ENCODE measurements at places on chromosomes 16 and 17.
A peak's percentile ranks its signal among the peaks of the same experiment; 100 is the strongest.

DNA sequence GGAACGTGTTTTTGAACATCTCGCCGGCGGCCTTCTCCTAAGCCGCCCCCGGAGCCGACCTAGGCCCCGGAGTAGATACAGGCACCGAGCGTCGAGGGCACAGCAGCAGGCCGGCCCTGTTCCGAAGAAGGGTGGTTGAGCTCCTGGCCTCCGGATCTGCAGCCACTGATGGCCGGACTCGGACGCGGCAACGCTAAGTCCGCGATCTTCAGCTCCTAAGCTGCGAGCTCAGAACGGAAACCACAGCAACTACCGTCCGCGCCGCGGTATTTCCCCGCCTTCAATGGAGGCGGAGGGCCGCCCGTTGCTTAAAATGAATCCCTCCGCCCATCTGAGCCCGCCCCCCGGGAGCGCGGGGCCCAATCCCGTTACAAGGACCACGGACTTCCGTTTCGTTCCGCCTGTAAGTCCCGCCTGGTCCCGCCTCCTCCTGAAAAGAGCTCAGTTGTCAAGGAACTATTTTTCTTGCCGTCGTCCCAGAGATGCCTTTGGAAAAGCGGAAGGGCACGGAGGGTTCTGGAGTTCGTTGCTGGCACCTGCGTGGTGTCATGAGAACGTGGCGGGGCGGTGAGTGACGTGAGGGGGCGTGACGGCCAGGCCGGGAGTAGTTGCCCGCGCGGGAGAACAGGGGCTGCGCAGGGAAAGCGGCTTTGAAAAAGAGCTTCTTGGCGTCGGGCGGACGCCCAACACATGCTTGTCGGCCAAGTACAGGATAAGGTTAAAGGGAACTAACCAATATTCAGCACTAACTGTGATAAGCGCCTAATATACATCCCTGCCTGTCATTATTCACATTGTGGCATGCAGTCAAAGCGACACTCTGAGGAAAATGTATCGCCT lies at the start of gene CFAP20:
CFAP20 (minus strand) TSS at position 285 of the 840 bp plus-strand sequence; CDS start at position 19, 266 bp downstream.
- peak; percentile 95 for DNase-seq

DNA sequence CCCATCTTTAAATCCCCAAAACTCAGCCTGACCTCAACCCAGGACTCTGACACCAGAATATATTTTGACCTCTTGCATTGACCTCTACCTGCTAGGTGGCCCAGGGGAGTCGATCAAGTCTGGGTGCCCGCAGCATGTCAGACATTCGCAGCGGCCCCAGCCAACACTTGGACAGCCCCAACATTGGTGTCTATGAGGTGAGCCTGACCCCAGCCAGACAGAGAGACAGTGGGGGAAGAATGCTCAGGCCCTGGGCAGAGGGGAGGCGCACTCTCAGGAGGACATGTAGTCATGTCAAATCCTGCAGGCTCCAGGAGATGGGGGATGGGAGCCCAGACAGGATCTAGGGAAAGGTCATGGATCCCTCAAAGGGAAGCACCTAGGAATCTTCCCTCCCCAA lies 5.4 kb downstream of the GUCY2D start:
- no peak for DNase-seq

GRCh38 chr16:17306745-17307144 lies 164.0 kb downstream of the XYLT1 start:
- no peak for DNase-seq

- DNase-seq, result no peak
Measured at GRCh38 chr17:34255841-34256240, 756 bp downstream of the CCL2 start.

DNA sequence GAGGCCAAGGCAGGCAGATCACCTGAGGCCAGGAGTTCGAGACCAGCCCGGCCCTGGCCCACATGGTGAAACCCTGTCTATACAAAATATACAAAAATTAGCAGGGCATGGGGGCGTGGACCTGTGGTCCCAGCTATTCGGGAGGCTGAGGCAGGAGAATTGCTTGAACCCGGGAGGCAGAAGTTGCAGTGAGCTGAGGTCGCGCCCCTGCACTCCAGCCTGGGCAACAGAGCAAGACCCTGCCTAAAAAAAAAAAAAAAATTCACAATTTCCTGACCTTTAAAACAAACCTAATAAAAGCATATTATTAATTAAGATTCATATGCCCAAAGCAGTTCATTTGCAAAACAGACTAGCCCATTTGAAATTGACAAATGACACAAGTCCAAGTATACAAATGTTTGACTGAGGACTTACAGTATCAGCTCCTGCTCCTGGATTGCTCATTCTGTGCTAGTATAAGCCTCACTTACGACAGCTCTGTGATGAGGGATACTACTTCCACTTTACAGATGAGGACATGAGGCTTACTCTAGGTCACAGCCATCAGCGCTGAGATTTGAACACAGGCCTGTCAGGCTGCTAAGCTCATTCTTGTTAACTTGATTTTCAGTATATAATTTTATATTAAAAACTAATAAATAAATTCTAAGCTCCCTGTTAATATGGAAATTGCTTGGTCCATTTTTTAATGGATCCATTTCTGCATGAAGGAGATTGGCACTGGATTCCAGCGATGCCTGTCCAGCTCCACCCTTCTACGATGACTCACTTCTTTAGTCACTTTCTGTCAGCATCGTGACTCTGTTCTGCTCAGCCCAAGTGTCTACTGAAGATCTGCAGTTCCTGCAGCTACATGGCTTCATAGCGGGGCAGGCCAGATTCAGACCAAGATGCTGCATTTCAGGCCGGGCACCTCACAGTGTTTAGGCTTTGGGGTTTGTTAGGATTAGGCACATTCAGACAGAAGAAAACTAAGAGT lies 88.2 kb downstream of the WDR59 start:
- no peak for DNase-seq

DNA sequence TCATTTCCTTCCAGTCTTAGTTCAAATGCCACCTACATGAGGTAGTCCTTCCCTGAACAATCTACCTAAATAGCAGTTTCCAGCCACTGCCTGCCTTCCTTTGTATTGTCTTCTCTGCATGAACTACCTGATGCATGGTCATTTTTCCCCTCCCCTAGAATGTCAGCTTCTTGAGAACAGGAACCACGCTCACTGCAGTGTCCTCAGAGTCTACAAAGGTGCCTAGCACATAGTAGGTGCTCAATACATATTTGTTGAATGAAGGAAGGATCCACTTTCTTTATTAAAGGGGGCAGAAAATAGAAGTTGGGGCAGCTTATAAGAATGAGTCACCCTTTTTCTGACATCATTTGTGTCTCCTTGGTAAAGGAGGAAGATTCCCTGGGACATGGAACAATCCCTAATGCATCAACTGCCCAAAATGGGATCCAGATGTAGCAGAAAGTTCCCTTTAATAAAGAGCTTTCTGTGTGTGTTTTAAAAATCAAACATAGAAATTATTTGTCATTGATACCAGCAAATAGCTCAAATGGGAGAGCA lies 4.4 kb upstream of the CYLD start:
- DNase-seq, result no peak

DNA sequence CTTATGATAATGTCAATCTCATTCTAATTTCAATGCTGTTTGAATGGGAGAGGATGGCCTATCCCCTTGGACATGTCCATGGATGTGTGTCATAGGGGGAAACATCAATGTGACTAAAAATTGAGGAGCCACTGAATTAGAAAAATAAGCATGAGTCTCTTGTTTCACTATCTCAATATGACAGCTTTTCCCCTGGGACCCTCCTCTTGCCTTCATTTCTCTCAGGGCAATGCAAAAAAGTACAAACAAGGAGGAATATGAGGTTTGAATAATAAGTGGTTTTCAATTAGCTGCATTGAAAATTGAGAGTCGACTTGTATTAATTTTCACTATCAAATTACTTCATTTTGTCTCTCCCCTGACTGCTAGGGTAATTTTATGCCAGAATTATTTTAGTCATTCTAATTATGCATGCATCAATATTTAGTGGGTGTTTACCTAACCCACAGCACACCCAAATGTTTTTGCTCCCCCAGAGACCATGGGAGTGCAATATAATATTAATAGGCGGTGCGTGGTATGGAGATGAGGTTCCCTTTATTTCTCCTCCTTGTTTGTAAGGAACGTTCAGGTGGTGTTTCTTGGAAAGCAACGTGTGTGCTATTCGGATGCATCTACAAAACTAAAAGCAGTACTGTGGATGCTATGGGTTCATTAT lies 6.8 kb upstream of the SDR42E1 start:
- no peak for DNase-seq

- DNase-seq, result no peak
Measured at GRCh38 chr17:80531400-80531799, 13.2 kb upstream of the RPTOR start.

DNA sequence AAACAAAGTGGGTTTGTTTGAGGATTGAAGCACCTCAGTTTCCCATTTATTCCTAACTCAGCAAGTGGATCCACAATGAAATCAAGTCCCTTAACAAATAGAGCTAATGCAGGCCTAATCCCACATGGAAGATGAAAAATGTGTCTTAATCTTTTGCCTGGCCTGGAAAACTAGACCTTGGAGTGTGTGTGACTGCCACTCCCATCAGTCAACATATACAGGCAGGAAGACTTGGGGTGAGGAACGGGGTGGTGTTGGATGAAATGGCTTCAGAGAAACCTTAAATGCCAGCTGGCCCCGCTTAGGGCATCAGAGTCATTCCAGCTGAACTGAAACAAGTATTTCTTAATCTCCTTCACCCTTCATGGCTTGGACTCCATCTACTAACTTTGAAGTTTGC lies 269.5 kb downstream of the MAF start:
- DNase-seq, result no peak

DNA sequence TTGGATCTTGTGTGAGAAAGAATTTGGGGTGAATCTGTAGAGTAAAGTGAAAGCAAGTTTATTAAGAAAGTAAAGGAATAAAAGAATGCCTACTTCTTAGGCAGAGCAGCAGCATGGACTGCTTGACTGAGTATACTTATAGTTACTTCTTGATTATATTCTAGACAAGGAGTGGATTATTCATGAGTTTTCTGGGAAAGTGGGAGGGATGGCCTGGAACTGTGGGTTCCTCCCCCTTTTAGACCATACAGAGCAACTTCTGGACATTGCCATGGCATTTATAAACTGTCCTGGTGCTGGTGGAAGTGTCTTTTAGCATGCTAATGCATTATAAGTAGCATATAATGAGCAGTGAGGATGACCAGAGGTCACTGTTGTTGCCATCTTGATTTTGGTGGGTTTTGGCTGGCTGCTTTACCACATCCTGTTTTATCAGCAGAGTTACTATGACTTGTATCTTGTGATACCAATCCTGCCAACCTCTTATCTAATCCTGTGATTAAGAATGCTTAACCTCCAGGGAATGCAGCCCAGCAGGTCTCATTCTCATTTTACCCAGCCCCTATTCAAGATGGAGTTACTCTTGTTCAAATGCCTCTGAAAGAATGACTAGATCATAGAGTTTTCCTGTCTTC lies 58.7 kb downstream of the HSD17B2 start:
- no peak for DNase-seq

GRCh38 chr16:78325468-78326352 lies 226.3 kb downstream of the WWOX start:
- DNase-seq, result no peak

GRCh38 chr17:32584792-32585191 lies 98.0 kb downstream of the CDK5R1 start:
- DNase-seq, result no peak

DNA sequence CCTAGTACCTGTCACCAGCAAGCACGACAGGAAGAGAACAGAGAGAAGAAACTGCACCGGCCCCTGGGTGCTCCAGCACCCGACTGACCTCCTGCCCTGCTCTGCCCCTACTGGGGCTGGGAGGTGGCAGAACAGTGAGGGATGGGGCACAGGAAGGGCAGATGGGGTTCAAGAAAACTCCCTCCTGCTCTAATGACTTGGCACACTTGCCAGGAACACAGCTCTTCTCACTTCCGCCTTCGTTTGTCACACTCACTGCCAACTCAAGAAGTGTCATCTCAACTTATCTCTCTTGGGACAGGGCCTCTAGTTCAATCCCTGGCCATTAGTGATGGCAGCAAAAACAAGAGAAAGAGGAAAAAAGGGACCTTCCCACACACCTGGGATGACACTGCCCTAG lies 42.7 kb upstream of the ICAM2 start:
- no peak for DNase-seq

GRCh38 chr17:76542566-76542971 lies 2.7 kb downstream of the PRCD start:
- no peak for DNase-seq

DNA sequence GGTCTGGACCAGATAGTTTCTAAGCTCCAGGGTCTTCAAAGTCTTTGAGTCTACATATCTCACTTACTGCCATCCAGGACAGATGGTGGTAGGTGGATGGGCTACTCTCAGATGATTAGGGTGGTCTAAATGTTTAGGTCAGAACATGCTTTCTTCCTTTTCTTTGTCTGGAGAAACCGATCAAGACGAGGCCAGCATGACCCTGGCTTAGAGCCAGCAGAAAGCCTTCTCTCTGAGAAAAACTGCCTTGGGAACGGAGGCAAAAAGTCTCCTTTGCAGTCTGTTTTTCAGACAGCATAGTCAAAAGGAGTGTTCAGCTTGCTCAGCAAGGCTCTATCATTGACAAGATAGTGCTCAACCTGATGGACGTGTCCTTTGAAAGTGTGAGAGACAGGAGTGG lies 48.8 kb downstream of the SPACA3 start:
- DNase-seq, result no peak

DNA sequence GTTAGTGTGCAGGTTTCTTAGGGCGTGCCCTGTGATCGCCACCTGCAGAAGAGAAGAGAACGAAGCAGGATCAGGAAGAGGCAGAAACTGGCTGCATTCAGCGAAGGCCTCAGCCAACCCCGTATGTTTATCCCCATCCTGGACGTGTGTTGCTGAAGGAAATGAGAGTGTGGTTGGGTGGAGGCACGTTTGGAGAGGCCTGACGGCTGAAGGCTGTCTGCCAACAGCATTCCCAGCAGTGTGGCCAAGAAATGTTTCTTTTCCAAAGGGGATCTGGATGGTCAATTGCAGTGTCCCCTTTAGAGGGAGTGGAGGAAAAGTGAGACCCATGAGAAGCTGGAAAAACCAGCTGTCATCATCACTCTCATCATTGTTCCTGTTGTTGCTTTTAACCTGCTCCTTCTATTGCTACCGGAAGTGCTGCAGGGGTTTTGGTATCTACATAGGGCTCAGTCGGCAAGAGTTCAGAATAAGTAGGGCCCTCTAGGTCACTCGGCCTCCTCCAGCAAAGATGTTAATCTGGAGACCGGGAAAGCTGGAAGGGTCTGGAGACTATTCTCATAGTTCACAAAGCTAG lies 46.5 kb upstream of the SLC47A1 start:
- no peak for DNase-seq

- no peak for DNase-seq
Measured at GRCh38 chr17:69703751-69704150, 289.3 kb downstream of the MAP2K6 start.

GRCh38 chr17:58506354-58507080 lies 7.9 kb downstream of the MTMR4 start:
- DNase-seq, result no peak

DNA sequence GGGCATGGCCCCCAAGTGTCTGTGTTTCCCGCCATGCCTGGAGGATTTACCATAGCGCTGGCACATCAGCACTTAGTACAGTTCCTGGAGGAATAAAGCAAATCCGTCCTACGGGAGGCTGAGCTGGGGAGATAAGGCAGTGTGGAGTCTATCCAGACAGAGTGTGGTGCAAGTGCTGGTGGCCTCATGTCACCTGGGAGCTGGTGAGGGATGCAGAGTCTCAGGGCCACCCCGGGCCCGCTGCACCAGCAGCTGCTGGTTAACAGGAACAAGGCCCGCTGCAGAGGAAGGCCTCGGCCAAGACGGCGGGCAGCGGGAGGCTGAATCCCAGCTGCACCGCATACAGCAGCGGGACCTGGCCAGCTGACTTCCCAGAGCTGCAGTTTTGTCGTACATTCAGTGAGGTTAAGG lies 57.3 kb upstream of the CDC42EP4 start:
- DNase-seq, result no peak

- no peak for DNase-seq
Measured at GRCh38 chr16:48479955-48480354, 94.7 kb upstream of the SIAH1 start.

Data from activated CD8-positive, alpha-beta memory T cell treated with anti-CD3 and anti-CD28 coated beads, Interleukin-2, amount 50 U/mL, for 4 hours (primary cell).